ENCODE measurements at places on chromosomes 5 and 9.

- DNase-seq = no peak
Observed at GRCh38 chr9:20188616-20189369, 400.0 kb upstream of the SLC24A2 start.

GRCh38 chr5:64874753-64875152 is 106.0 kb downstream of the CWC27 start:
- no peak for DNase-seq

DNA sequence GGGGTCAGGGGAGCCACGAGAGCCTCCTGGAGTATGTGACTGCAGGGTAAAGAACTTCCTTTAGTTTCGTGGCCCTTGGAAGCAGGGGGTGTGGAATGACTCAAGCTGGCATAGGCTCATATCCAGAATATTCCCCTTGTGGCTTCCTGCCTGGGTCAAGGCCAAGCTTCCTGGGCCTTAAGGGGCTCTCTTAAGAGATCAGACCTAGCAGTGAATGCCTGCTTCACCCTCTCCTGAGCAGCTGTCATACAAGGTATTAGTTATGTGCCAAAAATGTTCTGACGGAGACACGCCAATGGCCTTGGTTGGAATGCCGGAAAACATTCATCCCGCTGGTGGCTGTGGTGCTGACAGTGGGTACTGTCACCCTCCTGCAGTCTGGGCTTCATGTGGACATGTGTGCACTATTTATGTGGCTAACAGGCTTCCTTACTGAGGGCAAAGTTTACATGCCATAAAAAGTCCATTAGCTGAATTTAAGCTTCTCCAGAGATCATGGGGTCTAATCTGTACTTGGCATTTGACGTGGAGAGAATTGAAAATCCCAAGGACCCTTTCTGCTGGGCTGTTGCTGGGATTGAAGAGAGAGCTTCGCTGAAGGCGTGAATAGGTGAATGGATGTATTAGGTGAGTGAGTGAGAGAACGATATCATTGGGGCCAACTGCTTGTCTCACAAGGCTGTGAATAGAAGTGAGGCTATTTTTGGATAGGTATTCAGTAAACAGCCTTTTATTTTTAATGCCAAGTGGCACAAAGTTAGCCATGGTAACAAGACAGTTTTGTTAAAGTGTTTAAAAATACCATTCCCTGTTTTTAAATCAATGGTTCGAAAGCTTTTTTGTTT is 156.8 kb downstream of the MACROH2A1 start:
- no peak for DNase-seq

DNA sequence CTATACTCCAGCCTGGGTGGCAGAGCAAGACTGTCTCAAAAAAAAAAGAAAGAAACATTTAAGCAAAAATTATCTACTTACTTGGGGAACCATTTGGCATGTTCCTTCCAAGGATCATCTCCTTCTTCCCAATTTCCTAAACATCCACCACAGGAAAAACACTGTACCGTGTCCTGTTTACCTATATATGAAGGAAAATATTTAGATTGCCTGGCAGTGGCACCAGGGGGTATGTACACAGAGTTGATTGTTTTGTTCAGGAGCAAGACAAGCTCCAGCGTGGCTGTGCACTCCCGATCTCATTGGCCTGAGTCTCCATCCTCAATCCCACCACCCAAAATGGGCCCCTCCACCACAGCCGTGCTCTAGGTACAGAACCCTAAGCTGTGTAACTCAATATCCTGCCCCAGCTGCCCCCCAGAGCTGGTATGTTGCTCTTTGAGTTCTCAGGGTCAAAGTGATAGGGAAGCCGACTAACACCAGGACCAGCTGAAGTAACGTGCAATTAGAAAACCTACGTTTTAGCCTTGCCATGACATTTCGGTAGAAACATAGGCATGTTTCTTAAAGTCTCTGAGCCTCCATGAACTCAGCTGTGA is 13.8 kb downstream of the NAIP start:
- DNase-seq = no peak

GRCh38 chr5:120108586-120109248 is 355.4 kb upstream of the PRR16 start:
- no peak for DNase-seq

GRCh38 chr5:175116466-175117048 is 327.4 kb downstream of the DRD1 start:
- DNase-seq = no peak

- no peak for DNase-seq
Observed at GRCh38 chr9:82606492-82607382, 456.2 kb downstream of the RASEF start.

DNA sequence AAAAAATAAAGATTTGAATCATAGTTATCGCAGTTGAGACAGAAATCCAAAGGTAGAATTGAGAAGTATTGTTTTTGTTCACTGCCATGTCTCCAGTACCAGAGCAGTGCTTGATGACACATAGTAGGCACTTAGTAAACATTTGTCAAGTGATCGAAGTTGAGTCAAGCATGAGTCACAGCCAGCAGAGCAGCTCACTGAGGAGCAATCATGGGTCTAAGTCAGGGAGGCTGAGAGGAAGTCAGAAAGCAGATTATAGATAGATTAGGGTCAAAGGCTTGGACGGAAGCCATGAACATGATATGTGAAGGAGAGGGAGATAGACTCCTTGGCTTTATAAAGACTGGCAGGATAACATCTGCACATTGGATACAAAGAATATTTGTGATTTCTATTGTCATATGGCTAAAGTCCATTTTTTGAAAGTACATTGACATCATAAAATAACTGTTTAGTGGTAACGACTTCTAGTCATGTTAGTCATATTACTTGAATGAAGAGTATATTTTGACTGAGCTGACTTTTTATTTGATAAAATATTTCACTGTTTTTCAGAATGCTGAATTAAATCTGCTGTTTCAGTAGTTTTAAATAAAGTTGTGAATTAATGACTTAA is 168.5 kb downstream of the RAB3C start:
- DNase-seq = no peak

DNA sequence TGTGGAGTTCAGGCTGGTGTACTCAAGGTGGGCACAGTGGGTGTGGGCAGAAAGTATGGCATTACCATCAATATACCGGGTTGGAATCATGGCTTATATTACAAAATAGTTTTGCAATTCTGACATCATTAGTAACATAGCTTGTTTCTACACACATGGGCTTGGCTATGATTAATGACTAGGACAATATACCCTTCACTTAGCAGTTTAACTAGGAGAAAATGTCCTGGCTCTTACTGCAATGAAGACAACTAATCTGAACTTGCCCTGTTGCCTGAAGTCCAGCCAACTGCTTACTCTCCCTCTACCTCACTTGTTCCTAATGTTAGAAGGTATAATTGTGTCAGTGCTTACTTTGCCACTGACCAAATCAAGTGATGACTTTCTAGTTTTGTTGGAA is 612.5 kb downstream of the EFNA5 start:
- no peak for DNase-seq

DNA sequence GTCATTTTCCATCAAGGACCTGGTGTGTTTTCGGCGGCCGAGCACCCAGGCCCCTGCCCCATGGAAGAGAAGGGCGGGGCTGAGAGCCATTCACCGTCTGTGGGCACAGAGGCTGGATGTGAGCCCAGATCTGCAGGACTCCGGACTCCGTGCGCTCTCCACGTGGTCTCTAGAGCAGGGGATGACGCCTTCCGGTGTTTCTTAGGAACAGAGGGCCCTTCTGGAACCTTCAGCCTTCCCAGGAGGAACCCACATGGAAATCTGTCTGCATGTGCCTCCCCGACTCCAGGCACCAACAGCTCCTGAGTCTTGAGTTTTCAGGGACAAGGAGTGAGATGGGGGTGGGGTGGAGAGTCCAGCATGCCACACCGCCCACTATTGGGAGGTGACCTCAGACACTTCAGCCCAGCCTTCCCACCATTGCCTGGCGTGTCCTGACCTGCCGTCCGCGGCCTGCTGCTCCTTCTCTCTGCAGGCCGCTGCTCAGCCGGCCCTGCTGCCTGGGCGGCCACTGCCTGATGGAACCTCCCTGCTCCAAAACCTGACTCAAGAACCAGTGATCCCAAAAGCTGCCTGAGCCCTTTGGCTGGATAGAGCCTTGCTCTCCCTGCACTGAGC is 2.4 kb upstream of the RXRA start:
- peak; percentile 76 for DNase-seq

GRCh38 chr9:115296831-115297565 is 179.0 kb upstream of the TNC start:
- DNase-seq = no peak

DNA sequence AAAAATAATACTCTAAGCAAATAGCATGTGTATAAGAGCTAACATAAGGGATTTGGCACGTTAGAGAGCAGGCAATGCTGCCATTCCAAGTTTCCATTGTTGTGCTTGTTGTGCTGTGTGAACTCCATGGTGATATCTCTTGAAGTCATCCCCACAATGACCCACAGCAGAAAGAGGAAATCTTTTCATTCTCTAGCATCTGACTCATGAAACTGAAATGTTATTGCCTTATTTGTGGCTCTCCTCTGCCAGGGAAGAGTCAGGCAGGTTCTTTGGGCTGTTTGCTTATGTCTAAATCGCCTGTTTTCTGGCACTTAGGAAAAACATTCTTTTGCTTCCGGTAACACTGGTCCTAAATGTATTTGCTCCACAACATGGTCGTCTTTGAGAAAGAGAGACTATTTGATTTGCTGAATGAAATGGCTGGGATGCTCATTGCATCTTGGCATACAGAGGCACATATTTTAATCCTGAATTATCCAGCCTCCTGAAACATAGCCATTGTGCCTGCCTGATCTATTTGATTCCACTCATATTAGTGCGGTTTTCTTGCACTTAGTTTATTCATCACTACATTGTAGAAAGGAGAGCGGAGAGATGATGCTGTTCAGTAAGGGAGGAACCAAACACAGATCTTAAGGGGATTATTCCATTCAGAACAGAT is 188.8 kb downstream of the CSNK1G3 start:
- peak; percentile 50 for DNase-seq

DNA sequence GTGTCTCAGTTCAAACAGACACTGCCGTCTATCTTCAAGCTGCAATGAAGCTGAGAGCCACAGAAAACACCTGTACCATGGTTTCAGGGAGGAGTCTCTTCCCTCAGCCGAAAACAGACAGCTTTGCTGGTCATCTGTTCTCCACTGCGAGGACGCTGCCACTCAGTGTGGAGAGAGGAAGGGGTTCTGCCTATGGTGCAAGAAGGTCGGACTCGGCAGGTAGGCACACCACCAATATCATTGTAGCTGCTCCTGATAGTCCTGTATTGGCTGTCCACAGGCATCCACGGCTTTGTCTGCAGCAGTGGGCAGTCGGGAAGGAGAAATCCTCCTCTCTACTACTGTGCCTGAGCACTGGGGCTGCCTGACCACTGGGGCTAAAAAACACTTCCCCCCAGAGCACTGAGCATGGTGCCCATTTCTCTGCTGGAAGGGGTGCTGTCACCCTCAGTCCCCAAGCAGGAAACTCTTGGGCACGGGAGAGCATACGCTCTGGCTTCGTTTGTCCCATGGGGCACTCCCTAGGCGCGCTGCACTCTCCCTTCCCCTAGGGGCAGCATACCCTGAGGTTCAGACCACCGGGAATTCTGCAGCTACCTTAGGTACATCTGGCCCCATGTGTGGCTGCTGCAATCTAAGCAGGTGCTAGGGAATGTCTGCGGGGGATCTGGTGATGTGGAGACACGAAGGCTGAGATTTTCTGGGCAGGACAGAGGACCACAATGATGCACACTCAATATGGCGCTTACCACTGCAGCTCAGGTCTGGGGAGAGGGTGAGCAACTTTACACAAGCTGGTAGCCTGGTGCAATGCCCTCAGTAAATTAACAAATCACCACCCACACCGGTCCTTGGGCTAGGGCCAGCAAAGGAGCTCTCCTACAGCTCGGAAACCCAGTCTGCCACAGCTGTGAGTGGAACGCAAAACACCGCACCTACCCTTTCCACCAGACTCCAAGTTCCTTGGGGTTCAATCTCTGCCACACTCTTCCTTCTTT is 880.9 kb upstream of the SEMA6A start:
- DNase-seq = no peak

DNA sequence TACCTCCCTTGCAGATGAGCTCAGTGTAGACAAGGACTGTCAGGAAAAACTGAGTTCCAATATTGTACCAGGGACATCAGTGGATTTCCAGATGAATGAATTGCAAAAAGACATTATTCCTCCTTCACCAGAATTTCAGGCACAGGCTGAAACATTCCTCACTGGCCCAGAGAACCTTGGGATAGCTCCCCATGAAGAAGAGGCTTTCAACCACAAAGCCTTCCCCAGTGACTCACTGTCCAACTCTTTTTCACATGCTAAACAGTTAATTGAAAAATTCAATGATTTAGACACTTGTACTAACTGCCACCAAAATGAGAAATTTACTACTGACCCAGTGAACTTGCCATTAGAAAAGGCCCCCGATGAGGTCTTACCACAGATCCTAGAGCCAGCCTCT is 144.5 kb downstream of the UNC13B start:
- no peak for DNase-seq

- DNase-seq = no peak
Observed at GRCh38 chr5:179297026-179297425, 48.2 kb downstream of the ADAMTS2 start.

DNA sequence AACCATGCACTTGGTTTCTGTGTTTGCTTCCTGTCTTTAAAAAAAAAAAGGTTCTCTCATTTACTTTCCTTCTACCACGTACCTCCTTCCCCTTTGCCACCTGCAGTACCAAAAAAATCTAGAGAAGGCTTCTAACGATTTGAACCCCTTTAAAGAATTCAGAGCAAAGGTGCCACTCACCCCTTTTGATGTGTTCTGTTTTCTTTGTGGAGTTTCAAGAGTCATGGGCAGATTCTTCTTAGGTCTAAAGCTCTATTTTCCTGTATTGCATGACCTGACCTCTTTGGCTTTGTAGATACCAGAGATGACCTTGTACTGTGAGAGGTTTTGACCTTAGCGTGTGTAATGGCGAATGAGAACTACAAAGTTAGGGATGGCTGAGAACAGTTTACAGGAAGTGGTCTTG is 29.0 kb downstream of the TXNDC8 start:
- DNase-seq = no peak

- DNase-seq = no peak
Observed at GRCh38 chr5:52674815-52675545, 112.7 kb upstream of the ITGA1 start.

DNA sequence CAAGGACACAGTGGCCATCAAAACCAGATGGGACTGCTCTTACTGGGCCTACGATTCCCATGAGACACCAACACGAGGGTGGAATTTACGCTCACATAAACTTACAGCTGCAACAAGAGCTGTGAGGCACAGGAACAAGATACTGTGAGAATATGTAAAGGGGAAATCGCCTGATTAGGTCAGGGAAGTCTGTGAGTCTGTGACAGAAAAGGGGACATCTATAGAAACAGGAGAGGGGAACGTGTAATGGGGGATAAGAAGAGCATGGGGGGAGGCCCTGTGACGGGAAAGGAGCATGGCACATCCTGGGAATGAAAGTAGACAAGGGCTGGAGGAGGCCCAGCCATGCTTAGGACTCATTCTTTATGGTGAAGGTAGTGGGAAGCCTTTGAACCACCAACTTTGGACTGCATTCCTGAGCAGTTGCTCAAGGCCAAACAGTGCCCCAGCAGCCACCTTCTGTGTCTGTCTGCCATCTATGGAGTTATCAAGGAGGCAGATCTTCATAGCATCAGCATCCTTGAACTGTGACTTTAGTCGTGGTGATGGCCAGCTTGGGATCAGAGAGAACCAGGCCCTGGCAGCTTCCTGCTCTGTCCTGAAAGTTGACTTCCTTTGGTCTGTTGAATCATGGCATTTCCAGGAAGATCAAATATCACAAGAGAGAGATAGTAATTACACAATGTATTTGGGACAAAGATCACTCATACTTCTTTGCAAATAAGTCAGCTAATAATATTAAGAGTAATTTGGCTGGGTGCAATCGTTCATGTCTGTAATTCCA is 87.9 kb upstream of the FAM169A start:
- DNase-seq = no peak
